EL (cell line): ENCODE measurements at places on chromosomes 6 and 20.

- no peak for DNase-seq
These were observed 875 bp upstream of the ZBTB9 start for GRCh38 chr6:33453393-33454008.

DNA sequence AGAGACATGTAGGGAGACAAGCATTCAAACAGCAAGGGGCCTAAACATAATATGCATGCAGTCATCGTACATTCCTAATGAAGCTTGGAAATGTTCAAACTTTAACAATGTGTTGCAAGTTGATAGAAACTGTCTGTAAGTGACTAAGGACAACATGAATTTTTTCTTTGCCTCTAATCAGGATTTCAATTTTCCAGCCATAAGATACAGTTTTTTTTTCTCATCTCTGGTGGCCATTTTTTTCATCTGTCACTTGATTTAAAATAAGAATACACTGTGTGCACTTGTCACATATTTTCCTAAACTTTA lies 22.2 kb upstream of the MTRF1L start:
- no peak for DNase-seq

DNA sequence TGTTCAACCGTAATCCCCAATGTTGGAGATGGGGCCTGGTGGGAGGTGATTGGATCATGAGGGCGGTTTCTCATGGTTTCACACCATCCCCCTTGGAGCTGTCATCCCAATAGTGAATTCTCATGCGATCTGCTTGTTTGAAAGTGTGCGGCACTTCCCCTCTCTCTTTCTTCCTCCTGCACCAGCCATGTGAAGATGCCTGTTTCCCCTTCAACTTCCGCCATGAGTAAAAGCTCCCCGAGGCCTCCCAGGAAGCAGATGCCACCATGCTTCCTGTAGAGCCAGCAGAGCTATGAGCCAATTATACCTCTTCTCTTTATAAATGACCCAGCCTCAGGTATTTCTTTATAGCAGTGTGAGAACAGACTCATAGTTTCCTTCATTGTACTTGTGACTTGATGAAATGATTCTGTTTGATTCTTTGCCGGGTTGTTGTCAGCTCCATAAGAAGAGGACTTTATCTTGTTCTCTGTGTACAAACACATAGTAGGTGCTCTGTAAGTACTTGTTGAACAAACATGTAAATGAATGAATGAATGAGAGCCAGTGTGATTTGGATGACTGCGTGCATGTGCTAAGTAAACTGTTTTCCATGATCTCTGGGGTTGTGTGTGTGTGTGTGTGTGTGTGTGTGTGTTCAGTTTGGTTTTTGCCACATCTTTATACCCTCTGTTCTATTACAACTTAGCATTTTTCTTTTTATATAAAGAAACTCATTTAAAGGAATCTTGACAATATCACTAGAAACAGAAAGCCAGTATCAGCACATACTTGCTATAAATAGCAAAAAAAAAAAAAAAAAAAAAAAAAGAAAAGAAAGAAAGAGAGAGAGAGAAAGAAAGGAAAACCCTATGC lies 22.5 kb upstream of the PTGIS start:
- DNase-seq = no peak

DNA sequence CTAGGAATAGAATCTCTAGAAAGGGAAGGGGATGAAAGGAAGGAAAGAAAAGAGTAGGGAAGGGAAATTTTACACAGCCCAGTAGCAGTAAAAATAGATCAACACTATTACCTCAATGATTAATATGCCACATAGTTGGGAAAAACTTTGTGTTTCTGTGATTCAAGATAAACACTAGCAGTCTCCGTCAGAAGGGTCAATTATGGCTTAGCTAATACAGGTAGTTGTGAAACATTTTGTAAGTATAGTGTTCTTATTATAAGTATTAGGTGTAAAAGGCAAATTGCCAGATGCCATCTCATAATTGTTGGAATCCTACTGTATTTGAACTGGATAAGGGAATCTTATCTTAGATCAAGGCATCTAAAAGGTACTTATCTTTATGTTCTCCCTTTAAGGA lies 165.7 kb downstream of the MTFR2 start:
- DNase-seq = no peak

DNA sequence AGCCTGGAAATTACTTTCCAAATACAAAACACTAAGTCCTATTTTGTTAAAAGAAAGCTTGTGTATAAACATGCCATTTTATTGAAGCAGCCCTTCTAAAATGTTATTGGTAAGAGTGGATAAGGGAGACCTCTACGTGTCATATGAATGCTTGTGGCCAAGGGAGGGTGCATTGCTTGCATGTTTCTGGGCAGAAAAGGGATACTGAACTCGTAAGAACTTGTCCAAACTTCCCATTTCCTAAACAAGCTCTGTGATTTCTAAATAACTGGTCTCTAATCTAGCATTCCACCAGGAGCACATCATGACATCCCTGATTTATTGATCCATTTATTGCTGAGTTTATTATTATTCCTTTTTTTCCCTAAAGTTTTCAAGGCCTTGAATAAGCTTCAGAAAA lies 474.1 kb downstream of the CD109 start:
- peak; percentile 38 for DNase-seq

DNA sequence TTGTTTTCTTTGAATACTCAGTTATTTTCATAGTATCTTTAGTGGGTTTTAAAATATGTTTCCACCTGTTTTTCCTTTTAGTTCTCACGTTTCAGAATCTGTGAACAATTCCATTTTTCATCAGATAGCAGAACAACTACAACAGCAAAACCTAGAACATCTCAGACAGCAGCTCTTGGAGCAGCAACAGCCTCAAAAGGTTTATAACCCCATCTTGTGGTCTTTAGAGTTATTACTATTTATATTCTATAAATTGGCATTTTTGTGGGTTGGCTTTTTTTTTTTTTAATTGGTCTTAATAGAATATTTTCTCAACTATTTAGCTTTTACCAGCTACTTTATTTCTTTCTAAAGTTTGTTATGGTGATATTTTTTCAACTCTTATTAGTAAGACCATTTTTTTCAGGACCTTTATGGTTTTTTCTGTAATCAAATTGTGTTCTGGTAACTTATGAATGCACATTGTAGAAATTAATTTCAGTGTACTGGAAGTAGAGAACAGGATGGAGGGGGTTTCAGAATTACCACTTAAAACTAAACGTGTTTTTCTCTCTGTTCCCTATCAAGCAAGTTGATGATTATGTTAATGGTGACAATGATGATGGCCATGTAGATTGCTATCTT lies 72.2 kb downstream of the SCAF8 start:
- peak; percentile 48 for DNase-seq

GRCh38 chr6:90298459-90299053 lies 1.9 kb upstream of the BACH2 start:
- DNase-seq = no peak

DNA sequence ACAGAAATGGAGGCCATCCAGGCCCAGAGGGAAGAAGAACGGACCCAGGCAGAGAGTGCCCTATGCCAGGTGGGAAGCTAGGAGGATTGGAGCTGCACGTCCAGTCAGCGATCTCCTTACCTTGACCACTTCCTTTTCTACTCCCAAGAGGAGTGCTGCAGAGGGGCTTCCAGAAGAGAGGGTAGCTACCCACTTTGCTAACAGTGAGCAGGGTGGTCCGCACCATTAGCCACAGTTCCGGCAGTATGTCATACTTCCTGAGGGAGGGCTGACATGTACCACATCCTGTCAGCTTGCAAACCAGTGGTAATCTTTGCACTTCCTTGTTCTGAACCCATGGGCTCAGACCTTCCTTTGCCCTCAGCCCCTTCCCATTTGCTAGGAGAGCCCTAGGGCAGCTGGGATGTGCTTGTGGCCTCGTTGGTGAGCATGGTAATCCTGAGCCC lies 35.4 kb downstream of the CEP250 start:
- no peak for DNase-seq
